T-cell (primary cell): ENCODE measurements at places on chromosomes 1 and 21.

GRCh38 chr1:6026095-6026809 lies 19.4 kb upstream of the KCNAB2 start:
- DNase-seq: peak; percentile 92

GRCh38 chr21:36125512-36126207 lies 9.2 kb upstream of the CBR3 start:
- peak; percentile 37 for DNase-seq

- no peak for DNase-seq
Measured at GRCh38 chr1:163970699-163971098, 588.3 kb upstream of the PBX1 start.

DNA sequence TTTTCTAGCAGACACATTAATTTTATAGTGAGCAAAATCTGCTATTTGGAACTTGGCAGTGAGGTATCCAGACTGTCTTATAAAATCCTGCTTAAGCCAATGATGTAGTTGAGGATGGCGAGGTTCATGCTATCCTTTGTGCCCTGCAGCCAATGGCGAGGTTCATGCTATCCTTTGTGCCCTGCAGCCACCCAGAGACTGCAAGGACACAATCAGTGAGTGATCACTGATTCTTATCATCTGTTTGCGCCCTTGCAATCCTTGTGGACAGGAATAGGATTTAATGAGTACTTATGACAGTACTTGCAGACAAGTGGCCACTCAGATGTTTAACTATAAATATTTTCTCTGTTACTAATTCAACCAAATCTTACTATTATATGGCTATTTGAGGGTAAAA lies 112.6 kb downstream of the EIF4G3 start:
- no peak for DNase-seq

- no peak for DNase-seq
Measured at GRCh38 chr1:55468142-55468795, 253.1 kb upstream of the USP24 start.

GRCh38 chr1:245546875-245547274 lies 392.1 kb downstream of the KIF26B start:
- DNase-seq: no peak

GRCh38 chr1:5907966-5908365 lies 84.3 kb downstream of the NPHP4 start:
- DNase-seq: no peak

DNA sequence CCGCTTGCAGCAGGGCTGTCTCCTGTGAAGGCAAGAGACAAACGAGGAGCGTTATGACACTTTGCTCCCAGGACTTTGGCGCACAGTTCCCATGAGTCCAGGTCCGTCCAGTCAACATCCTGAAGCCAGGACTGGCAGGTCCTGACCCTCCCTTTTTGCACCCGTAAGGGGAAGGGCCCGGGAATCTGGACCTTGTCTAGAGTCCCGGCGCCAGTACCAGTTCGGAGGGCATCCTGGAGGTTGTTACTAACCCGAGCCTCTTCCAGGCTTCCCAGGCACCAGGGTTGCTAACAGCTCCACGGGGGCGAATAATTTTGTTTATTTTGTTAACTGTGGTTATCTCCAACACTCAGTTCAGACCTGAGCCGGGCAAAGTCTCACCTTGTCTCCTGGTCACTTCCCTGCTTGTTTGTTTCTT lies 682 bp upstream of the RWDD3 start:
- DNase-seq: no peak

DNA sequence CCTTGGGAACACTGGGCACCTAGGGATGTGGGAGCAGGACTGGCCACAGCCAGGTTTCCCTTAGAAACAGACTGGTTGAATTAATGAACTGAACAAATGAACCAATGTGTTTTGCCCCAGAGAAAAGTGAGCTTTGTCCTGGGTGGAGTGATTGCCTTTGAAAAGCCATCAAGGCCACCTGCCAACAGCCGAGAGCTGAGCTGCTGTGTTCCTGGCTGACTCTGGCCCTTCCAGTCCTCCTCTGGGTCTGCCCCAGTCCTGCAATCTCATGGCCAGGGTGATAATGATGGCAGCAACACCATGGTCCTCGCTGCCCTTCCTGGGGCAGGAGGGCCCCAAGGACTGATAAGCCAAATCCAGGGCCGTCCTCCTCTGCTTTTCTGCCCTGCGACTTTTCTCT lies 18.2 kb upstream of the GJA9 start:
- DNase-seq: no peak

GRCh38 chr1:165114889-165115285 lies 241.6 kb downstream of the LMX1A start:
- no peak for DNase-seq

DNA sequence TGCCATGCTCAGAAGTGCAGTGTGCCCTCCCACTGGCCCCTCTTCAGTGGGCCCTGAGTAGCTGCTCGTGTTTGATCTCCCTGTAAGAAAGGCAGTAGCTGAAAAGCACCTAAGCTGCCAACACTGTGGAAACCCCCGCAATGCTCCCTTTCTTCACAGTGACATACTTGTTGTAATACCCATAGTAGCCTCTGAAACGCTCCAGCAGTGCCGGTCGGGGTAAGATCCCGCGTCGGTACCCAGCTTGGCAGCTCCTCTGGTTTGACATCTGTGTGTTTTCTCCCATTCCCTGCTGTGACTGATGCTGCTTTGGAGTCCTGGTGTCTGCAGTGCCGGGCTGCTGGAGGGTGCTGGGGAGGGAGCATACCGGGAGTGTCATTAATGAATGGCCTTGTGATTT lies 3.6 kb downstream of the CHAF1B start:
- no peak for DNase-seq

DNA sequence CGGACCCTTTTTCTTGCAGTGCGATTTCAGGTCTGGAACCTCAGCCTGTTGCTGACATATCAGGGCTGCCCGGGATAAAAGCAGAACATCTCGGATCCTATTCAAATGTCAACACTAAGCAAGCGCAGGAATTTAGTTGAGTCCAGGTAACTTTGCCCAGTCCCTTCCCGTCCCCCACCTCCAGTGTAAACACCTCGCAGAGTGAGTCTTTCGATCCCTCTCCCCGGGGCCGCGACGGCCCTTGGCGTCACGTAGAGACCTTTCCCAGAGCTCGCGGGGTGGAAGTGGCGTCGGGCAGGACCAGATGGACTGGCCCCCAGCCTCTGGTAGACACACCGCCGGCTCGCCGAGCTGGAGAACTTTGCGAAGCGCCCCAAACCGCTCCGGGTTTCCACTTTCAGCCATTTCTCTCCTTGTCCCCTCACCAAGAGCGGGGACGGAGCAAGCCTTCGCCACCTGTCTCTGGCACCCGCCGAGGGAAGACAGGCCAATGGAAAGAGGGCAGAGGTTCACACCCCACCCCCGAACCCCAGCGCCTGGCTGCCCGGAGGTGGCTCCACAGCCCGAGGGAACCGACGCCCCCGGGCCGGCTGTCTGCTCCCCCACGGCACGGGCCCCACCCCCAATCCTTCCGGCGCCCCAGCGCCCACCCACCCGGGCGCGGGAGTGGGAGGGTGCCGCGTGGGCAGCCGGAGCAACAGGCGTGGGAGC lies 570 bp downstream of the KCND3 start:
- no peak for DNase-seq

DNA sequence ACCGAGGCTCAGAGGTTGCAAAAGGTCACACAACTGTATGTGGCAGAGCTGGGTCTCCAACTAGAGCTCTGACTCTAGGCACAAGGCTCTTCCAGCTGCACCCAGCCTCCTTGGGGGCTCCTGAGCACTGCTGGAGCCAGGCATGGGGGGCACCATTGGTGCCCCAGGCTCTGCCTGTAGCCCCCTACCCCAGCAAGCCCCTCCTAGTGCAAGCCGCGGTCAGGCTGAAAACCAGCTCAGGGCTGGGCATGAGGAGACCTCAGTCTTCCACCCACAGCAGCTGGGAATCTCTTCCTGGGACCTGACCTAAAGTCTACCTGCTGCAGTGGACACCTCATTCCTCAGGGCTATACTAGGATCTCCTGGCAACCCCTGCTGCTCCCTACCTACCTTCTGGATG lies 14.6 kb downstream of the TNNT2 start:
- no peak for DNase-seq

- no peak for DNase-seq
Measured at GRCh38 chr1:224087286-224087794, 26.6 kb upstream of the FBXO28 start.

DNA sequence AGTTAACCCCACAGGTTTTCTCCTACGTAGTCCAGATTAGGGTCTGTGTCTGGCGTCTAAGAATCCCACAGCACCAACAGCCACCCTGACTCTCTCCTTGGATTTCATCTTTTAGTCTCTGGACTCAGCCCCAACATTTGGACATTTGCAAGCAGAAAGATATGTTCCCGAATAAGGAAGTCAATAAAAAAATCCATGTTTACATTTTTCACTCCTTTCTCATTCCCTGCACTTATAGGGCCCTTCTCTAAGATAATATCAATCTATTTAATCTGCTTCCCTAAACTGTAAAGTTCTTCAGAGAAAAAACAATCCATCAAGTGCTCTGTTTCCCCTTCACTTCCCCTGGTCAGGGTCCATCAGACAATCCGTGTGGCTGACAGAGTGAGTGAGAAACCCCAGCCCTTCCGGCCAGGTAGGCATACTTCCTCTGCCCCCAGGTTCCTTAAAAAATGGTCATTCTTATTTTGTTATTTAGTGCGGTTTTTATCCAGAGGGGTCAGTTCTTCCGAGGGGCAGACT lies 105.9 kb upstream of the CDC42BPA start:
- no peak for DNase-seq

GRCh38 chr1:63012339-63012738 lies 228.4 kb downstream of the ATG4C start:
- DNase-seq: no peak

GRCh38 chr1:205172729-205173366 lies 38.7 kb downstream of the DSTYK start:
- DNase-seq: no peak

- no peak for DNase-seq
Measured at GRCh38 chr1:239422818-239423217, 36.5 kb downstream of the CHRM3 start.

GRCh38 chr1:47436304-47436978 lies 1.4 kb upstream of the FOXD2 start:
- DNase-seq: peak; percentile 56

DNA sequence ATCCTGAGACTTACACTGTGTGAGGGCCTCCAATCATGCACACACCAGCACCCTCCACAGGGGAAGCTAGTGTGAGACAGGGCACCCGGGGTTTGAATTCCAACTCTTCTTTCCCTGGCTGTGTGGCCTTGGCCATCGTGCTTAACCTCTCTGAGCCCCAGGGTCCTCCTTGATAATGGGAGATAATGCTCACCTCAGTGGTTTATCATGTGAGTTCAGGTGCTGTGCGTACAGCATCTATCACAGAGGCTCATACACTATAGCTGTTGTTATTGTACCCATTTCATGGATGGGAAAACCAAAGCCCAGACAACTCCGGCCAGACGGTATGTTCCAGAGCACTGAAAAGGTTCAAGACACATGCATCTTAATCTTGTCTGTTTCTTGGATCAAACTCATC lies 16.0 kb upstream of the UBXN10 start:
- DNase-seq: no peak

GRCh38 chr1:28640766-28641165 lies 2.1 kb downstream of the TAF12 start:
- peak; percentile 39 for DNase-seq

DNA sequence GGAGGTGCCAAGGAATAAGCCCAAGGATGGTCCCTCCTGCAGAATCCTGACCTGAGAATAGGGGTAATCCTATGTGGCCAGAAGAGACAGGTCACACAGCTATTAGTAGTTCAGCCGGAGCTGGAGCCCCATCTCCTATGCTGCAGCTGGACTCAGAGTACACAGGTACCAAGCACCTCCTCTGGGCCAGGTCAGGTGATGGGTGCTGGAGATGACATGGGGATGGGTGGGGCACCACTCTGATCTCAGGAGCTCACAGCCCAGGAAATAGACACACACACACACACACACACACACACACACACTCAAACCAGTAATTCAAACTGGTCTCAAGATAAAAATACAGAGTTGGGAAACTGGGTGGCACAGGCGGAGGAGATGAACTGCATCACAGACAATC lies 54.2 kb upstream of the SSBP3 start:
- peak; percentile 56 for DNase-seq

DNA sequence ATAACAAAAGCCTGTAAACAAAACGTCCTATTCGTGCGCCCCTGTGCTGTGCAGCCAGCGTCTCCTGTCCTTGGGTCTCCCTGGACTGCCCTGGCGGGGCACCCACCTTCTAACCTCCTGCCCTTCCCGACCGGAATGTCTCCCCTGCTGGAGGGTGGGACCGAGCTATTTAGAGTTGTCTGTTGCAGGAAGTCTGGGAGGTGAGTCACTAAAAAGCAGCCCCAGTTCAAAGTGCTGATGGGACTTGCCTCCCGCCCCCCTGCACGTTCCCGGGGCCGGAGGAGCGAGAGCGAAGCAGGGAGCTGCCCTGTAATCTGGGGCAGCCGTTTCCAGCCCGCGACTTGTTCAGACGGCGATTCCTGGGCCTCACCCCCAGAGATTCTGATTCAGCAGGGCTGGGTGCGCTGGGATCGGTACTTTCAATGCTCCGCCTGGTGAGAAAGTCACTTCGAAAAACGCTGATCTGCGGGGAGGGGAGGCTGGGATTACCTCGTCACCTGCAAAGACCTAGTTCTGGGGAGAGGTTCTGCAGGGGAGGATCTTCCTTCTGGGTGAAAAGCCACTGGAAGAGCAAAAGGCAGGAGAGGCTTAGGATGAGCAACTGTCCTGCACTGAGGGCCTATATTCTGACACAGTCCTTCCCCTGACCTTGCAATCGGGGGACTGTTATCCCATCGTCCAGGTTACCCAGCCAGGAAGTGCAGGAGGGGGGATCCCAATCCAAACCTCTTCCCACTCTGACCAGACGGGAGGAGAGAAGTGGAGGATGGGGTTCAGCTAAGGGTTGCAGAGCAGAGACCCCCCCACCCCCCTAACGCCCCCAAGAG lies 1.2 kb upstream of the DHRS3 start:
- no peak for DNase-seq

DNA sequence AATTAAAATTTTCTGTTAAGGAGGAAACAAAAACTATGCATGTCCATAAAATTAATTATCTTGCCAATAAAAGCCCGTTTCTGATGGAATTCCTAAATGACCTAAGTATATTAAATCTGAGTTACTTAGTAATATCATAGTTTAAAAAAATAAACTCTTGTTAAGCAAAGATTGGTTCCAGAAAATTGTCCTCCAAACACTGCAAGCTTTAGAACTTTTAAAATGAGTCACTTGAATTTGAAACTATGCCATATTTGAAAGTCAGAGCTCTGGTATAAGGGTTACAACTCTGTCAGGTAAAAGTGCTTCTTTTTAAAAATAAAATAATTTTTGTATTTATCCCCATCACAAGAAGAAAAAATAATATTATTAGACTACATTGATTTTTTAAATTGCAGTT lies 409.5 kb downstream of the PLPP3 start:
- no peak for DNase-seq

GRCh38 chr1:7228252-7228961 lies 443.2 kb downstream of the CAMTA1 start:
- no peak for DNase-seq

DNA sequence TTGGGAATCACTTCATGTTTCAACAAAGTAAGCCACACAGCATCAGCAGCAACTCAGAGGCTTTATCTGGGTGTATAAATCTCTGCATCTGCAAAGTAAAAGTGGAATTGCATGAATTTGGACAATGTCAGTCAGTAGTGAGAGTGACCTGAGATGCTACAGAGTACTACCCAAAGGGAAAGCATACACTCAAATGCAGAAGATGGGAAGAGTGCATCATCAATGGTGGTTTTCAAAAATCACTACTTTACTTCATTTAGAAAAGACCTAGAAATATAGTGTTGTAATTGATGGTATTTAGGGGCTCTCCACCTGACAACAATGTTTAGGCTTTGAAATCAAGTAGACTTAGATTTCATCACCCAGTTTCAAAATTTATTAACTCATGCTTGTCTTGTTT lies 24.5 kb upstream of the PKN2 start:
- no peak for DNase-seq

GRCh38 chr1:168772428-168773060 lies 43.5 kb upstream of the DPT start:
- DNase-seq: no peak
